ENCODE measurements at places on chromosomes 1 and 21.
A peak's percentile ranks its signal among the peaks of the same experiment; 100 is the strongest.

DNA sequence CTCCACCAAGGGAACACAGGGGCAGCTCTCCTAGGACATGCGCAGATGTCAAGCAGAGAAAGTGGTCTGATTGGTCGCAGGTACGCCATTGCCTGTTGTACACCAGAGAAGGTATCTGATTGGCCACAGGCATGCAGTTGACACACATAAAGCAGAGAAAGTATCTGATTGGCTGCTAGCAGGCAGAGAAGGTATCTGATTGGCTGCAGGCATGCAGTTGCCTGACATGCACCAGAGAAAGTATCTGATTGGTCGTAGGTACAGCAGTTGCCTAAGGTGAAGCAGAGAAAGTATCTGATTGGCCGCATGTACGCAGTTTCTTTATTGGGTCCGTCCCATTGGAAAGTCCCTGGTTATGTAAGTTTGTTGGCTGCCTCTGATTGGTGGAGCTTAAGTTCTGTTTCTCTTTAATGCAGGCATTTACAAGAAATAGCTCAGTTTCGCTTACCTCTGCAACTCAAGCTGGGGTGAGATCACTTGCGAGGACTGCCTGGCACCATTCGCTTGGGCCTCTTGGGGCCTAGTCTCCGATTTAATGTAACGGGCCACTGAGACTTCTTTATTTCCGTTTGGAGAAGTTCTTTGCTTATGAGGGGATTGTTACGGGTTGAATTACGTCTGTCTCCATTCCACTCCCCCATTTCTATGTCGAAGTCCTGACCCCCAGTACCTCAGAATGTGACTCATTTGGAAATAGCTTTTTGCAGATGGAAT lies 74.2 kb downstream of the SIK1 start:
- DNase-seq, result no peak

- DNase-seq, result peak; percentile 39
These were observed 28.7 kb downstream of the COL6A2 start for GRCh38 chr21:46126309-46127238.

GRCh38 chr1:50415235-50416149 lies 7.8 kb downstream of the DMRTA2 start:
- no peak for DNase-seq

DNA sequence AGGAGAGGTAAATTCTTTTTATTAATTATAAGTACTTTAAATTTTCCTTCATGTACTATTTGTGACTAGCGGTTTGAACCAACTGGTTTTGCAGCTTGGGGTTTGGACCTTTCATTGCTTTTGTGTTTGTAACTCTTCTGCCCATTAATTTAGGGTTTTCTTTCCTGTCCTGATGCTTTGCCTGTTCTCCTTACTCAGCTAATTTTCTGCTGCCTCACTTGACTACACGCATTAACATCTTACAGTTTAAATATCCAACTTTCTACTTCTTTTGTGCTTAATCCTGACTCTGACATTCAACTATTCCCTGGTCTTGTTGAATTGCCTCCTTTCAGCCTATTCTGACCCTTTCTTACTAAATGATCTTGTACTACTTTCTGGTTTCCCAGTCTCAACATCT lies 135.6 kb downstream of the PTPRC start:
- DNase-seq, result no peak

GRCh38 chr1:215273838-215274516 lies 191.4 kb downstream of the KCNK2 start:
- no peak for DNase-seq

DNA sequence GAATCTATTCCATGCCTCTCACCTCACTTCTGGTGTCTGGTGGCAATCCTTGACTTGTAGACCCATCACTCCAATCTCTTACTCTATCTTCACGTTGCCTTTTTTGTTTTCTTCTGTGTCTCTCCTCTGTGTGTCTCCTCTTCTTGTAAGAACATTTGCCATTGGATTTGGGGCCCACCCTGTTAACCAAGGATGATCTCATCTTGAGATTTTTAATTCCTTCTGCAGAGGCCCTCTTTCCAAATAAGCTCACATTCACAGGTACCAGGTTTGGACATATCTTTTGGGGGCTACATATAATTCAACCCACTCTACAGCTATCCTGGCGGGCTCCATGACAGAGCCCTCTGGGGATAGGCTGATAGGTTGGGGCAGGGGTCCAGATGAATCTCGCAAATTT lies 55.8 kb downstream of the UBE2T start:
- no peak for DNase-seq

DNA sequence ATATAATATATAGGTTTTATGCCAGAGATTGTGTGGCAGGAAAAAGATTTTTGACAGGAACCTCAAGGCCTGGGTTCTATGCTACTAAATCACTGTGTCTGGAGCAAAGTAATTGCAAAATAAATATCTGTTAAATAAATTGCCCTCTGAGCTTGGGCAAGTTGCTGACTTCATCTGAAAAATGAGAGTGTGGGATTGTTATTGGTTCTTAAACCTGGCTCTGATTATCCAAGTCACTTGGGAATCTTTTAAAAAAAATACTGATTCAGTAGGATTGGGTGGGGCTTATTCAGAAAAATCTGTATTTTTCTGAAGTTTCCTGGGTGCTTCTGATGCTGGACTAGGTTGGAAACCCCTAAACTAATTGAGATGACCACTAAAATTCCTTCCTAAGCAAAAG lies 174.1 kb upstream of the SGIP1 start:
- DNase-seq, result no peak

GRCh38 chr1:222880587-222880986 lies 65.7 kb downstream of the DISP1 start:
- DNase-seq, result no peak

DNA sequence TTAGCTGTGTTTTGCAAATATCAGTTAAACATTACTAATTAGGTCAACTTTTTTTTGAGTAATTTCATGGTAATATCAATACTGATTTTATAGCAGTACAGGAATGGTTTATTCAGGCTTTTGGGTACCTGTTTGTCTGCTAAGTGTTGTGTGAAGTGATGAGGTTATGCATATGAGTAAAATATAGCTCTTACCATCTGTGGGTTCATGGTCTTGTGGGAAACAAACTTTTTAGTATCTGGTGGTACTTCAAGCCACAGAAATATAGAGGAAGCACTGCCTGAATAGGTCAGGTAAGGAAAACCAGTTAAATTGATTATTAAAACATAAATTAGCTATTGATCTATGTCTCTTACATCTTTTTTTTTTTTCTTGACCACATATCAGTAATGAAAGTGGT lies 113.9 kb downstream of the RABGAP1L start:
- DNase-seq, result no peak

DNA sequence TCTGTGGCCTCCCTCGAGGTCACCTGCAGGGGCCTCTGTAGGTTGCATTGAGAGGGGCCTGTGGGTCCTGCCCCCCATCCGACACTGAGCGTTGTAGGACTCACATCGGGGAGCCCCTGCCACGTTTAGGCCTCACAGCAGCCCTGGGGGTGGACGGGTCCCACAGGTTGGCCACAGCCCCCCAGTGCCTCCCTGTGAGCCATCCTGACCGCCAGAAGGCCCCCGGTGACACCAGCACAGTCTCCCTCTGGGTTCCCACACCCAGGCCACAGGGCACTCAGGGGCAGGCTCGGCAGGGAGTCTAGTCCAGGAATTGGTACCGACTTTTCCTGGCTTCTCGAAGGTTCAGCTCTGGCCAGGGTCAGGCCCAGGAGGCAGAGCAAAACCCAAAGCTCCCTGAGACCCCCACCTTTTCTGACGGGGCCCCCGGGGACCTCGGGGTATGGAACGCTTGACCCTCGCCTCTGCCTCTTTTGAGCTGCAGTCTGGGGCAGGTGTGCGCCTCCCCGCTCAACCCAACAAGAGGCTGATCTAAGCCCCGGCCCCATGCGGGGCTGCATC lies 13.9 kb upstream of the POFUT2 start:
- DNase-seq, result peak; percentile 33

DNA sequence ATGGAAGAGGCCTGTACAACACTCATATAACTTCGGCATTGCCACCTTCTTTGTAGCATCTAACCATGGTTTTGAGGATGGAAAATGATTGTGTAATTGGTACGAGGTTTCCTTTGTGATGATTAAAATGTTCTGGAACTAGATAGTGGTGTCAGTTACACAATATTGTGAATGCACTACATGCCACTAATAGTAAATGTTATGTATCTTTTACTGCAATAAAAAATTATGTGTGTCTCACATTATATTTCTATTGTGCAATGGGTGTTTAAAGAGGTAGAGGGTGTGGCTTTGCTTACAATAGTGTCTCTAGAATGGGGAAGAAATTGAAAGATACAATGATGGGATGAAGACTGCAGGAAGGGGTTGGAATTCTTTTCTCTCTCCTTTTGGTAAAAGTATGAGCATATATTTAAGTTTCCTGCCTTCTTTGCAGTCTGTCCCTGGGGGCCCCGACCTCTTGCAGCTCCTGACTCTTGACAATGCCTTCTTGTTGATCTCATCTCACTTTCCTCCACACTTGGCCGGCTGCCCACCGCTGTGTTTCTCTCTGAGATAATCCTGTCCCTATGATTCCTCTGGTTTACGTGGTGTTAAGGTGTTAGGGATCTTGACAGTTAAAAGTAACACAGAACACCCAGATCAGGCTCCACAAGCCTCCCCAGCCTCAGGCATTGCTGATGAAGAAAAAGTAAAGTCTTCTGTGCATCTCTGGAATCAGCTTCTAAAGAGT lies 39.3 kb downstream of the MTARC1 start:
- DNase-seq, result no peak

DNA sequence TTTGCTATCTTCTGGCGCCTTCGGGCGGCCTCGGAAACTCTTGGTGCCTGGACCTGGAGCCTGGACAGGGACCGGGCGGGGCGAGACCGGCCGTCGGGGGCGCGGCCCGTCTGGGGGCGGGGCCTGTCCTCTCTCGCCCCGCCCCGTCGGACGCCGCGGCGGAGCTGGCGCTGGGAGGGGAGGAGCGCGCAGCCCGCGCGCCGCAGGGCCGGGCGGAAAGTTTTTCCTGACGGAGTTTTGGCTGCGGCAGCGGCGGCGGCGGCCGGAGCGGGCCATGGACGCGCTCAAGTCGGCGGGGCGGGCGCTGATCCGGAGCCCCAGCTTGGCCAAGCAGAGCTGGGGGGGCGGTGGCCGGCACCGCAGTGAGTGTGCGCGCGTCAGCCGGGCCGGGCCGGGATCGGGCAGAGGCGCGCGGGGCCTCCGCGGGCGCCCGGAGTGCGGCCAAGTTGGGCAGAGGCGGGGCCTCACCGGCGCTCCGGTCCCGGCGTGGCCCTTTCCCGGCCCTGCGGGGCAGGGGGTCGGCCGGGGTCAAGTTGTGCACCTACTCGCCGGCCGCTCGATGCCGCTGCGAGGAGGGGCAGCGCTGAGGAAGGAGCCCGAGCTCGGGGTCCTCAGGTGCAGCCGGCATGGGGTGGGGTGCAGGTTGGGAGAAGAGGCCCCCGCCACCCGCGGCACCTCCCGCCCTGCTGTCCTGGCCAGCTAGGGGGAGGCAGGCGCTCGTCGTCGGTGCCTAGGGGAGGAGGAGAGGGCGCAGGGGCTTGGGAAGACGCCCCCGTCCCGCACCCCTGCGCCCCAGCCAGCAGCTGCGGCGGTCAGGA lies at the start of gene LDLRAP1:
Gene LDLRAP1 (plus strand): TSS at position 182 of the 818 bp plus-strand sequence. CDS start 93 bp downstream, at position 275.
- peak; percentile 82 for DNase-seq

- no peak for DNase-seq
These were observed 111.5 kb downstream of the GRIK3 start for GRCh38 chr1:36922593-36923426.

All from left hindlimb (tissue), 1 donor.